Left renal cortex interstitium (tissue), 4 donors: ENCODE measurements at places on chromosomes 5 and 9. TPM values are rescaled to one million over a fixed set of nuclear protein-coding genes. Genes with fewer than 3 reads are reported as not detected.

GRCh38 chr9:34034698-34035065 is 14.0 kb downstream of the UBAP2 start:
- no peak for DNase-seq

- no peak for DNase-seq
Observed at GRCh38 chr5:146440353-146440752, 6.8 kb upstream of the TCERG1 start.

- DNase-seq, result no peak
Observed at GRCh38 chr9:16690205-16690604, 180.3 kb downstream of the BNC2 start.

- DNase-seq, result peak; percentile 74
Observed at GRCh38 chr9:111957856-111958631, 61.4 kb downstream of the UGCG start.

GRCh38 chr5:17991775-17992174 is 357.5 kb downstream of the TAF11L14 start:
- no peak for DNase-seq

DNA sequence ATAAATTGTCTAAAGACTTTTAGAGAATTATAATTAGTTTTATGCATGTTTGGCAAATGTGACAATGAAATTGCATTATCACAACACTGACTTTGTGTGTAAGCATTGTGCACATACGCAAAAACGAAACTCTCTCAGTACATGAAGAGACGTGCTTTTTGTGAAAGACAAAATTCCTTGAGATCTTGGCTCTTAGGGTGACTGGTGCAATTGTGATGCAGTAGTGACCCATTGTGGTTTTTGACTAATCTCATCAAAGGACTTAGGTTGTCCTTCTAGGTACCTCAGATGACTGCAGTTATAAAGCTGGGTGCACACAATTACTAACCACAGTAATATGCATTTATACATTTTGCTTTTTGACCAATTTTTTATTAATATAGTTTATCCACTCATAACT is 25.3 kb upstream of the TYRP1 start:
- no peak for DNase-seq

- DNase-seq, result no peak
Observed at GRCh38 chr5:74226716-74227485, 413.6 kb downstream of the ENC1 start.

GRCh38 chr5:150129454-150129812 is 26.2 kb downstream of the PDGFRB start:
- DNase-seq, result no peak

Gene ZDHHC11
- 10.0 TPM for polyA plus RNA-seq

DNA sequence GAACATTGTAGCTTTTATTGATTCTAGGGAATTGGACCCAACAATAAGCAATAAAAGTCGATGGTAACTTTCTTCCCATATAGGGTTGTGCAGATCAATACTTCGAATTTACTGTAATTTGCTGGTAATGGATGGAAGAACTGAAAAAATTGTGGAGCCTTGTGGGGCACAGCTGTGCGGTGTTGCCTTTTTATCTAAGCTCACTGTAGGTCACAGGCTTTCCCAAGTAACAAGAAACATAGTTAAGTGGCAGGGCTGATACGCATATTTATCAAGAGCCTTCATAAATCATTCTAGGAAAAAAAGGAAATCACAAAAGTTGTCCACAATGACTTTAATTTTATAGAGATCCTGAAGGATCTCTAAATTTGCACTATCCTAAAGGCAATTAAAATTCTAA is 292.9 kb downstream of the MAST4 start:
- no peak for DNase-seq

Gene PCDHA9
- polyA plus RNA-seq, result 0.05 TPM

- no peak for DNase-seq
Observed at GRCh38 chr9:20742833-20743232, 58.8 kb downstream of the FOCAD start.

DNA sequence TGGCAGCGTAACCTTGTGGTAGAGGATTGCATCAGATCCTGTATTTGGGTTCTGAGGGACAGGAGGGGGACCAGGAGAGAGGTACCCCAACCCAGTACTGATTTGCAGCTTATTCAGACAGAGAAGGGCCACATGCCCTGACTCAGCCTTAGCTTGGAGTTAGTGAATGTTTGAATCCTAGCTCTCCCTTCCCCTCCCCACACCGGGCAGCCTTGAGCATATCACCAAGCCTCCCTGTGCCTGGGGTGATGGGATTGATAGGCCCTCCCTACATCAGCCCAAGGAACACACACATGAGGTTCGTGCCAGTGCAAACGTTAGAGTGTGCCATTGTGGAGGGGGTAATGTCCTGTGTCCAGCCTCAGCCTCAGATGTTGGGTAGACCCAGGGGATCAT is 71.9 kb downstream of the AMBP start:
- no peak for DNase-seq

DNA sequence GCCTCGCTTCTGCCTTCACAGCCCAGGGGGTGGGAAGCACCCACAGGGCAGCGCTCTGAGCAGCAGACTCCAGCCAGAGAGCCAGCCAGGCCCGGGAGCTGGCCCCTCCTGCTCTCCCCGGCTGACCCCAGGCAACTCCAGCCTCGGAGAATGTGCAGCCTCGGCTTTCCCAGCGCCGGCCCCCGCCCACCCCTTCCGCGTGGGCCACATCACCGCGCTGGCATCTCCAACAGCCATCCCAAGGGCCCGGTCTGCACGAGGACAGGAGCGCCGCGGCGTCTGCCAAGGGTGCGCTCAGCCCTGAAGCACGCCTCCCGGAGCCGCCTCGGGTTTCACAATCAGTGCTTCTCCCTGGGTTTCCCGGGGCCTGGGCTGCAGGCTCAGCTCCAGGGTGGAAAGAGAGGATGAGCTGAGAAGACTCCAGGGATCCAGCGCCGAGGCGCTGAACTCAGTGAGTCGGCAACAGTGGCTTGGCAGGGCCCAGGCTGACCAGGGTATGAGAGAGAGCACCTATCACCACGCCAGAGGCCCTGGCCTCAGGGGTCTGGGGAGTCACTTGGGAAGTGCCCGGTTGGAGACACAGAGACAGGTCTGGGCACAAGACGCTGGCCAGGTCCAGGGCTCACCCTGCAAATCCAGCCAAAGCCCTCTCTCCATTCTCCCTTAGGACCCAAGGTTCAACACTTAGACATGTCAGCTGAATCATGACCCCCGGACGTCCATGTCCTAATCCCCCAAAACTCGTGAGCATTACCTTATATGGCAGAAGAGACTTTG is 79.6 kb downstream of the ADAMTS2 start:
- no peak for DNase-seq

GRCh38 chr5:128472036-128472435 is 66.0 kb downstream of the FBN2 start:
- DNase-seq, result no peak

DNA sequence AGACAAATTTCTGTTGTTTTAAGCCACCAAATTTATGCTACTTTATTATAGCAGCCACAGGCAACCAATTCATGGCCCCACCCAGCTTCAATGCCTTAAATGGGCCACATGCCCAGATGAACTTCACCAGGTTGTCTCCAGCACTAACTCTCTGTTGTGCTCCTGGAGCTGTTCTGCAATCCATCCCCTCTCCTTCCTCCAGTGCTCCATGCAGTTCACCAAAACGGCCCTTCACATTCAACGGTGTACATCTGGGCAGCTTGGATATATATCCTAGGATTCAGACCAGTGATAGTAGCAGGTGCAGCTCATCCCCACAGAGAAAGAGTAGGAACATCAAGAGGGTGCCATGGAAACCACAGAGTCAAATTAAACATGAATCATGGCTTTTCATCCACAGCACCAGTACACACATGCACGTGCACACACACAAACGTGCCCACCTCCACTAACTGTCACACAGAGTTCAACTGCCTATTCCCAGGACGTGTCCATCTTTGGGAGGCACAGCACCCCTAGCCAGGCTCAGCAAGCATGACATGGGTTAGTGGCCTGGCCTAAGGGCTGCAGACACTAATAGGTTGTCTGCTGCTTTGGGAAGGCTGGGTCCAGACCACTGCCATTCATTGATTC is 134.5 kb downstream of the MED10 start:
- no peak for DNase-seq

Gene LRRC26
- 0.12 TPM for polyA plus RNA-seq

- no peak for DNase-seq
Observed at GRCh38 chr5:55232271-55232984, 980 bp downstream of the CCNO start.

GRCh38 chr9:29822458-29822857 is 2249.2 kb upstream of the C9orf72 start:
- no peak for DNase-seq

- no peak for DNase-seq
Observed at GRCh38 chr5:95530416-95530815, 24.4 kb downstream of the SKIC3 start.

DNA sequence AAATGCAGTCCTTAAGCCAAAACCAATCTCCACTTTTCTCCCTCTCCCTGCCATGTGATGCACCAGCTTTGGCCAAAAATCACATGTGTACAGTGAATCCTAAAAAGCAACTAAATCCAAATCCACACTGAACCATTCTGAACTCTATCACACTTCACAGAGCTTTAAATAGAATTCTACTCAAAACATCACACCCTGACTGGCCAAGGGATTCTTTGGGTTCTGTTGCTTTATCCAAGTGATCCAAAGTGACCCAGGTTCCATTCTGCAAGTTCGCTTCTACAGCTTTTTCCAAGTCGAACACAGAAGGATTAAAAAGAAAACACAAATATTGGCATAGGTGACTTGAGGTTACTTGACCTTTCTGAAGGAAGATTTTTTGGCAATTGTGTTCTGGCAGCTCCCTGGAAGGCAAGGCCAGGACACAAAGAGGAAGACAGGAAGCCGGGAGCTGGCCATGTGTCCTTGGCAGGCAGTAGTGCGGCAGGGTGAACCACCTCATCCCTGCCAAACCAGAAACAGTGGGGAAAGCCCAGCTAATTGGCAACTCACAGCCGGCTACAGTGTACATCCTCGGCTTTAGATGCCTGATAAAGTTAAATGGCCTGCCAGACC is 115.0 kb downstream of the NFIB start:
- DNase-seq, result no peak

Gene SLCO6A1
- polyA plus RNA-seq, result not detected

- no peak for DNase-seq
Observed at GRCh38 chr5:2797160-2797559, 45.7 kb upstream of the IRX2 start.
